ENCODE measurements at places on chromosomes 11 and 22. TPM values are rescaled to one million over a fixed set of nuclear protein-coding genes. Genes with fewer than 3 reads are reported as not detected.

The CDC42BPG gene
- 33.8 TPM for total RNA-seq

The RAB38 gene
- 12.7 TPM for total RNA-seq

The KDM4E gene
- total RNA-seq = not detected

The OR56A1 gene
- total RNA-seq = not detected

The MUC6 gene
- 0.07 TPM for total RNA-seq

The GAL gene
- total RNA-seq = 3.9 TPM

The CNGA4 gene
- not detected for total RNA-seq

The UCP3 gene
- total RNA-seq = 2.0 TPM
